ENCODE measurements at places on chromosomes 2 and 18. TPM values are rescaled to one million over a fixed set of nuclear protein-coding genes. Genes with fewer than 3 reads are reported as not detected.
A peak's percentile ranks its signal among the peaks of the same experiment; 100 is the strongest.

ALK gene
- 0.64 TPM for total RNA-seq

DPYSL5 gene
- total RNA-seq = not detected

HNRNPLL gene
- 57.0 TPM for total RNA-seq

CIAO1 gene
- total RNA-seq = 119 TPM

PARD3B gene
- total RNA-seq = 66.2 TPM

ALMS1 gene
- 38.7 TPM for total RNA-seq

SCG2 gene
- 0.66 TPM for total RNA-seq

- H3K27me3 ChIP-seq = no peaks in the 10 kb centered on the region
- no peak overlapping the region for H3K4me3 ChIP-seq
- H3K4me1 ChIP-seq = no peaks in the 10 kb centered on the region
- no peak overlapping the region for H3K27ac ChIP-seq
- H3K36me3 ChIP-seq = no peaks in the 10 kb centered on the region
Observed at GRCh38 chr2:5070257-5070656, 621.9 kb upstream of the SOX11 start.

- H3K27ac ChIP-seq = no peak overlapping the region
- no peak overlapping the region for H3K4me3 ChIP-seq
- DNase-seq = no peak
Observed at GRCh38 chr2:45105050-45105582, 95.9 kb upstream of the SIX2 start.

DNA sequence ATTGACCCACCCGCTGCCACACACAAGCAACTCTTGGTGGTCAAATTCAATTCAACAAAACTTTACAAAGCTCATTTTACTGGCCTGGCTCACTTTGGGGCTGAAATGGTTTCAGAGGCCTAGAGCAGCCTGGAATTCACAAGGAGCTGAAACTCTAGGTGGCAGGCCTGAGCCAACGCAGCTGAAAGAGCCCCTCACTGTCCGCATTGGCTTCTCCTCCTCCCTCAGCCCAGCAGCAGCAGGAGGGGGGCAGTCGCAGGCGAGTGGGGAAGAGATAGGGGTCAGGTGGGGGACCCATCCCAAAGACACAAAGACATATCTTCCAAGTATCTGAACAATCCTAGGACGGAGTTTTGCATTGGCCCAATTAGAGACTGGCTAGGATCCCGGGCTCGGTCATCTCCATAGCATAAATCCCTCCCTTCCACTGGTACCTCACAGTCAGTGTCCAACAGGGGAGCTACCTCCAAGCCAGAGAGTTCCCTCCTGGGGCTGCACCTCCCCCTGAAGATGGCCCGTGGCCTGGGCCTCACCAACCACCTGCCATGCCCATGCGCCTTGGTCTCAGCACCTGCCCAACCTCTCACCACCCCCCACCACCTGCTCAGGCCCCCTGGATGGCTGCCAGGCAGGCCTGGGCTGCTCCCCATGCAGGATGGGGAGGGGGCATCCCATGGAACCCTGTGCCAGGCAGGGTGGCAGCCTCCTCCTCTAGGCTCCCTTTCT lies 113.4 kb downstream of the ZBTB7C start:
- H3K27ac ChIP-seq = peak overlapping the region; percentile 71
- no peaks in the 10 kb centered on the region for H3K36me3 ChIP-seq
- peak; percentile 15 for DNase-seq
- H3K4me3 ChIP-seq = no peak overlapping the region

- no peak for DNase-seq
- H3K27me3 ChIP-seq = no peaks in the 10 kb centered on the region
- no peaks in the 10 kb centered on the region for H3K36me3 ChIP-seq
- H3K4me1 ChIP-seq = peaks cover 25% of the 10 kb centered on the region
Observed at GRCh38 chr2:237701859-237702390, 74.5 kb downstream of the LRRFIP1 start.

- no peaks in the 10 kb centered on the region for H3K36me3 ChIP-seq
- DNase-seq = no peak
- H3K4me3 ChIP-seq = no peak overlapping the region
- no peaks in the 10 kb centered on the region for H3K27me3 ChIP-seq
- H3K27ac ChIP-seq = peak overlapping the region; percentile 6
- H3K4me1 ChIP-seq = peaks cover 14% of the 10 kb centered on the region
Observed at GRCh38 chr2:203646266-203646864, 60.1 kb upstream of the CD28 start.

DNA sequence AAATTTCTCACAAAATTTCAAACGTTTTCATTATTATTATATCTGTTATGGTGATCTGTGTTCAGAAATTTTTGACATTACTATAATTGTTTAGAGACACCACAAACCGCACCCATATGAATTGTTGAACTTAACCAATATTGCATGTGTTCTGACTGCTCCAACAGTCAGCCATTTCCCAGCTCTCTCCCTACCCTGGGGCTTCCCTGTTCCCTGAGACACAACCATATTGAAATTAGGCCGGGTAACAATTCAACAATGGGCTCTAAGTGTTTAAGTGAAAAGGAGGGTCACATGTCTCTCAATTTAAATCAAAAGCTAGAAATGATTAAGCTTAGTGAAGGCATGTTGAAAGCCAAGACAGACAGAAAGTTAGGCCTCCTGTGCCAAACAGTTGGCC lies 424.0 kb downstream of the DSC3 start:
- no peak overlapping the region for H3K27ac ChIP-seq
- no peaks in the 10 kb centered on the region for H3K4me1 ChIP-seq

DNA sequence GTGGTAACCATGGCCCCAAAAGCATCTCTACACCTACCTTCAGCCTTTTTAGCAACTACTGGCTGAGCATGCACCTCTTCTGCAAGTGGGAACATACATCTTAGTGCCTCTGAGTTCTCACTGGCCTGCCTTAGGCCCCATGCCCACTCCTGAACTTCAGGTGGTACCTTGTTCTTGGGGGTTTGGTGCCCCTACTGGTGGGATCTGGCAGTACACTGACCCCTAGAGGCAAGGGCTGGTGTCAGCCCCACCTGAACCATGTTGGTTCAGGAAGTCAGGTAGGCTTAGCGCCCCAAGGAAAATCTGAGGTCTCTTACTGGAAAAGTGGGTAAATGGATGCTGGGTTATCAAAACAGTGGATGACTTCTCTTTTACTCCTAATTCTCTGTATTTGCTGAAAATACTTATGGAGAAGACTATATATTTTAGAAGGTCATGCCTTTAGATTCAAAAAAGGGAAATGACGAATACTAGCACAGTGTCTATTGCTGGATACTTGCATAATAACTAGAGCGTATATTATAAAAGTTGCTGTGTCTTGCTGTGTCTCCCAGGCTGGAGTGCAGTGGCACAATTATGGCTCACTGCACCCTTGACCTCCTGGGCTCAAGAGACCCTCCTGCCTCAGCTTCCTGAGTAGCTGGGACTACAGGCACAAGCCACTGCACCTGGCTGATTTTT lies 84.6 kb downstream of the RAB31 start:
- no peaks in the 10 kb centered on the region for H3K4me1 ChIP-seq
- DNase-seq = no peak
- H3K36me3 ChIP-seq = no peaks in the 10 kb centered on the region

GRCh38 chr18:6056171-6056910 lies 161.0 kb upstream of the TMEM200C start:
- no peak for DNase-seq
- no peaks in the 10 kb centered on the region for H3K27me3 ChIP-seq
- H3K27ac ChIP-seq = no peak overlapping the region
- no peaks in the 10 kb centered on the region for H3K4me1 ChIP-seq
- H3K36me3 ChIP-seq = no peaks in the 10 kb centered on the region

DNA sequence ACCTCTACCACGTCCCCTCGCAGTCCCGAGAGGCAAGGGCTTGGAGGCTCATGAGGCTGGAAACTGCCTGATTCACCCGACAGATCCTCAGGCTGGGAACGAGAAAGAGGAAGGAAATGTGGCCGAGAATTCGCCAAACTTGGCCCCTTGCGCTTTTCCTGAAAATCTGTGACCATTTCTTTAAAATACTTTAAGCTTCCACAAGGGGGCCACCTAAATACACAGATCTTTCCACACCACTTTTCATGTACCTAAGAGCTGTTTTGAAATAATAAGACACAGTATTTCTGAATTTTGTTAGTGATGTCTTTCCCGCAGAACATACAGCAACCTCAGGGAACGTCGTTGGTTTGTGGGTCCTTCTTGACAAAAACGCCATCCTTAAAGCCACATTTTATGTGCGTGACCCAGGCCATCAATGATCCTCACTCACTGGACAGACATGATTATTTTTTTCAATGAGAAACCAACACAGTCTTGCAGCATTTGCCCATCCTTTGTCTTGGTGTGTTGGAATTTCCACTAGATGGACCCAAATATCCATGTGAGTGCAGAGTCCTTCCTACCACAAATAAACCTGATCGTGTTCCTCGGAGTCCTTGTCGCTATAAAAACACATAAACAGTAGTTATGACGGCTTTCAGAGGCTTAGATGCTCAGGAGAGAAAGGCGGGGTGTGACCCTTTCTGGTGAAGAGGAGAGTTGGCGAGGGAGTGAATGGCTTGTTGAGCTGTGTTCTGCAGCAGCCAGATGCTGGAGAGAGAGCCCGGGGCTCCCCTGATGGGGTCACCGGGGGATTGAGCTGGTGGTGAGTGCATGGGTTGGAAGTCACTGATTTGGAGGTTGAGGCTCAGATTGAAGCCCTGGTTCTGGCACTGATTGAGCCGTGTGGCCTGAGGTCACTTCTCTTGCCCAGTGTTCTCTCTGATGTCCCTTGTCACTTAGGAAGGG lies 25.0 kb downstream of the DCDC2C start:
- peaks cover 14% of the 10 kb centered on the region for H3K27me3 ChIP-seq
- peak overlapping the region; percentile 37 for H3K4me3 ChIP-seq
- H3K27ac ChIP-seq = no peak overlapping the region
- no peaks in the 10 kb centered on the region for H3K36me3 ChIP-seq
- no peaks in the 10 kb centered on the region for H3K4me1 ChIP-seq

DNA sequence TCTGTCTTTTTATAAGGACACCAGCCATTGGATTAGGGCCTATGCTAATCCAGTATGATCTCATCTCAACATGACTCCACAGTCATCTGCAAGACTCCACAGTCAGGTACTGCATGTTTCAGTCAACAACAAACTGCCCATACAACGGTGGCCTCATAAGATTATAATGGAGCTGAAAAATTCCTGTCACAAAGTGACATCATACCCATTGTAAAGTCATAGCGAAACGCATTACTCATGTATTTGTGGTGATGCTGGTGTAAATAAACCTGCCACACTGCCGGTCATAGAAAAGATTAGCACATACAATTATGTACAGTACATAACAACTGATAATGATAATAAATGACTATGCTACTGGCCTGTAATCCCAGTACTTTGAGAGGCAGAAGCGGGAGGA lies 102.2 kb downstream of the TEX51 start:
- H3K27ac ChIP-seq = no peak overlapping the region
- H3K36me3 ChIP-seq = peaks cover 3% of the 10 kb centered on the region
- H3K4me3 ChIP-seq = no peak overlapping the region
- DNase-seq = no peak

DNA sequence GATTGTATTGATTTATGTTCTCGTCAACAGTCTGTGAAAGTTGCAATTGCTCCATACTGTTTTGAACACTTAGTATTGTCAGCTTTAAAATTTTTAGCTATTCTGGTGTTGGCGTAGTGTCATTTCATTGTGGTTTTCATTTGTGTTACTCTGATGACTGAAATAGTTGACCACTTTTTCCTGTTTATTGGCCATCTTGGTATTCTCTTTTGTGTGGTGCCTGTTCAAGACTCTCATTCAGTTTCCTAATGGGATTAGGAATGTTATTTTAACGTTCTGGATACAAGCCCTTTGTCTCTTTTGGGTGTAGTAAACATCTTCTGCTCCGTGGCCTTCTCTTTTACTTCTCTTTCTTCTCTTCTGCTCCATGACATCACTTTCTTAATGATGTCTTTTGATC lies 82.7 kb upstream of the SMAD2 start:
- no peaks in the 10 kb centered on the region for H3K36me3 ChIP-seq
- DNase-seq = no peak
- no peak overlapping the region for H3K27ac ChIP-seq
- no peak overlapping the region for H3K4me3 ChIP-seq
- H3K4me1 ChIP-seq = no peaks in the 10 kb centered on the region

GRCh38 chr2:162926907-162927306 lies 88.3 kb upstream of the KCNH7 start:
- no peak overlapping the region for H3K4me3 ChIP-seq
- H3K27me3 ChIP-seq = no peaks in the 10 kb centered on the region
- DNase-seq = no peak
- H3K36me3 ChIP-seq = no peaks in the 10 kb centered on the region
- H3K4me1 ChIP-seq = no peaks in the 10 kb centered on the region
- H3K27ac ChIP-seq = no peak overlapping the region

- no peaks in the 10 kb centered on the region for H3K27me3 ChIP-seq
- H3K4me1 ChIP-seq = no peaks in the 10 kb centered on the region
- no peak overlapping the region for H3K4me3 ChIP-seq
- H3K27ac ChIP-seq = no peak overlapping the region
- no peaks in the 10 kb centered on the region for H3K36me3 ChIP-seq
Observed at GRCh38 chr18:40812981-40813515, 1142.0 kb upstream of the PIK3C3 start.

DNA sequence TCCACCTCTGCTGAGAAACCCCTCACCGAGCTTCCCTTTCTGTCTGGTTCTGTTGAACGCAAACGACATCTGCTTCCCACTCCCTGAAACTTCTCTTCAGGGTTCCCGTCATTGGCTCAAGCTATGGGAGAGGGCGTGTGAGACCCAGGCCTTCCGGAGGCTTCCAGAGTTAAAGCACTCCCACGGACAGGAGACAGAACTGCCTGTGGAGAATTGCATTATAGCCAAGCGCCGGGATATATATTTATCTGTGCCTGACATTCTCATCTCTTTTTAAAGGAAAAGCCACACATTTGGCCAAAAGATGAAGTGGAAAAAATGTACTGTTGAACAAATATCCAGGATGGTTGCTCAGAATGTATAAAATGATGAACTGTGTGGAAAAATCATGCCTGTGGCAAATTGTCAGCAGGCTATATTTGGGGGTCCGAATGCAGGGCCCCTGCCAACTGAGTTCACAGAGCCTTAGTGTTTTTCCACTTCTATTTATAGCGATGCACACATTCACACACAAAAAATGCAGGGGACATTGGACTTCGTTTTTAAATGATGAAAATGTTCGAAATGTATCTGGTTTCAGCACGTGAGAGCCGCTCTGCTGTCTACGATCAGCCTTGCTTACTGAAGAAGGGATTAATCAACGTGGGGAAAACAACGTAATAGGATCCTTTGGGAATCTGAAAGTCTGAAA lies 59.5 kb downstream of the E2F6 start:
- no peaks in the 10 kb centered on the region for H3K36me3 ChIP-seq
- no peak for DNase-seq
- peak overlapping the region; percentile 73 for H3K27ac ChIP-seq
- H3K27me3 ChIP-seq = no peaks in the 10 kb centered on the region
- H3K4me3 ChIP-seq = peak overlapping the region; percentile 24
- no peaks in the 10 kb centered on the region for H3K4me1 ChIP-seq

GRCh38 chr2:111062417-111062816 lies 58.3 kb upstream of the BCL2L11 start:
- no peaks in the 10 kb centered on the region for H3K4me1 ChIP-seq
- H3K36me3 ChIP-seq = no peaks in the 10 kb centered on the region
- DNase-seq = no peak
- H3K27ac ChIP-seq = no peak overlapping the region
- no peak overlapping the region for H3K4me3 ChIP-seq

- H3K27ac ChIP-seq = no peak overlapping the region
- no peaks in the 10 kb centered on the region for H3K4me1 ChIP-seq
- H3K36me3 ChIP-seq = no peaks in the 10 kb centered on the region
- H3K4me3 ChIP-seq = no peak overlapping the region
Observed at GRCh38 chr2:62277688-62278087, 81.8 kb downstream of the B3GNT2 start.

GRCh38 chr2:108383146-108383830 lies 5.5 kb downstream of the SULT1C4 start:
- H3K36me3 ChIP-seq = no peaks in the 10 kb centered on the region
- no peak overlapping the region for H3K27ac ChIP-seq
- H3K4me3 ChIP-seq = no peak overlapping the region
- no peaks in the 10 kb centered on the region for H3K27me3 ChIP-seq
- no peak for DNase-seq
- no peaks in the 10 kb centered on the region for H3K4me1 ChIP-seq
